ENCODE measurements at places on chromosomes 7 and 10. TPM values are rescaled to one million over a fixed set of nuclear protein-coding genes. Genes with fewer than 3 reads are reported as not detected.

MSS51 gene
- 1.6 TPM for total RNA-seq

LGI1 gene
- not detected for total RNA-seq

PNLIPRP2 gene
- not detected for total RNA-seq

ARHGAP19 gene
- total RNA-seq = 10.8 TPM

NPSR1 gene
- total RNA-seq = not detected

CTTNBP2 gene
- 0.18 TPM for total RNA-seq

PRPS1L1 gene
- total RNA-seq = not detected

FEZF1 gene
- total RNA-seq = not detected

DNAAF5 gene
- 48.1 TPM for total RNA-seq

IQUB gene
- 0.53 TPM for total RNA-seq

BHLHA15 gene
- not detected for total RNA-seq

TSPAN13 gene
- total RNA-seq = 19.0 TPM

SERPINE1 gene
- total RNA-seq = 2,020 TPM

ZNF775 gene
- total RNA-seq = 5.7 TPM

FGFBP3 gene
- 0.18 TPM for total RNA-seq

METTL27 gene
- 16.8 TPM for total RNA-seq

All from myometrial cell (primary cell).